ENCODE measurements at places on chromosomes 3 and 15. TPM values are rescaled to one million over a fixed set of nuclear protein-coding genes. Genes with fewer than 3 reads are reported as not detected.

The FGF7 gene
- not detected for total RNA-seq

The VGLL4 gene
- 13.8 TPM for total RNA-seq

The NEK4 gene
- total RNA-seq: 5.1 TPM

The TEX55 gene
- total RNA-seq: not detected

The CX3CR1 gene
- total RNA-seq: 0.42 TPM

The CLSTN2 gene
- not detected for total RNA-seq

The CHRNB4 gene
- not detected for total RNA-seq

The ZDHHC23 gene
- total RNA-seq: 2.1 TPM

The WDR6 gene
- total RNA-seq: 112 TPM

The HYAL1 gene
- total RNA-seq: 0.30 TPM

The SLC9A9 gene
- total RNA-seq: 7.5 TPM

The GREM1 gene
- total RNA-seq: not detected

The PIGZ gene
- not detected for total RNA-seq

The LRCH3 gene
- total RNA-seq: 37.1 TPM

The SLCO2A1 gene
- not detected for total RNA-seq

The CP gene
- not detected for total RNA-seq

The ACKR4 gene
- 0.17 TPM for total RNA-seq

The FRMD5 gene
- not detected for total RNA-seq

The SAMMSON gene
- not detected for total RNA-seq

The ALPK3 gene
- 0.14 TPM for total RNA-seq

The STARD9 gene
- total RNA-seq: 9.0 TPM

The SNTN gene
- not detected for total RNA-seq

The NDUFB5 gene
- 25.6 TPM for total RNA-seq

The SLITRK3 gene
- not detected for total RNA-seq

The AGTR1 gene
- not detected for total RNA-seq

The LSAMP gene
- not detected for total RNA-seq

The GAP43 gene
- not detected for total RNA-seq

The NEK10 gene
- total RNA-seq: 0.94 TPM

The GPR27 gene
- total RNA-seq: 0.30 TPM

The DGKG gene
- total RNA-seq: not detected

The PLA1A gene
- total RNA-seq: not detected

The DNAJA4 gene
- 52.1 TPM for total RNA-seq

The CNTN6 gene
- total RNA-seq: not detected

The CSPG5 gene
- total RNA-seq: 0.08 TPM

The GOLGA8S gene
- total RNA-seq: not detected

The PPP1R14D gene
- not detected for total RNA-seq

Measured in CD8-positive, alpha-beta T cell (primary cell).